ENCODE measurements at places on chromosomes 5 and 9.

DNA sequence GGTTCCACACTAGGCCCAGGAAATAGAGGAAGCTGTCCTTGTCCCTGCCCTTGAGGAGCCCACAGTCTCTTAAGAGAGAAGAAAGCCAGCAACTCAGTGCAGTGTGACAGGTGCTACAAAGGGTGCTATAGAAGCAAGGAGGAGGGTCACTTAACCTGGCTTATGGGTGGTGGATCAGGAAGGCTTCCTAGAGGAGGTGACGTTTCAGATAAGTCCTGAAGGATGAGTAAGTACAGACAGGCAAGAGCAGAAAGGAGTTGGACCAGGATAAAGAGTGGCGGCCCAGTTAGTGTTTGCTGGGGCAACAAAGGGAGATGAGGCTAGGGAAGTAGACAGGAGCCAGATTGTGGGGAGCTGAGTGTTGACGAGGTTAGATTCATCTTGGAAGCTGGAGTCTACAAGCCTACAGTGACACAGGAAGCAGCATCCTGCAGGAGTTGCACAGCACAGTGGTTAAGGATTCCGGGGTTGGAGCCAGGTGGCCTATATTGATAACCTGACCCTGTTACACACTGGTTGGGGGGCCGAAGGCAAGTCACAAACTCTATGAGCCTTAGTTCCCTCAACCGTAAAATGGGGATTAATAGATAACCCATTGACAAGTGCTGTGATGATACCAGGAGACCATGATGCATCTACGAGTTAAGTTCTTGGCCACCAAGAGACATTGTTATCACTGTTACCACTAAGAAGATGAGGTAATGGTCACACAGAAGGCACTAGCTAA lies 5.4 kb upstream of the LHX6 start:
- DNase-seq, result no peak

DNA sequence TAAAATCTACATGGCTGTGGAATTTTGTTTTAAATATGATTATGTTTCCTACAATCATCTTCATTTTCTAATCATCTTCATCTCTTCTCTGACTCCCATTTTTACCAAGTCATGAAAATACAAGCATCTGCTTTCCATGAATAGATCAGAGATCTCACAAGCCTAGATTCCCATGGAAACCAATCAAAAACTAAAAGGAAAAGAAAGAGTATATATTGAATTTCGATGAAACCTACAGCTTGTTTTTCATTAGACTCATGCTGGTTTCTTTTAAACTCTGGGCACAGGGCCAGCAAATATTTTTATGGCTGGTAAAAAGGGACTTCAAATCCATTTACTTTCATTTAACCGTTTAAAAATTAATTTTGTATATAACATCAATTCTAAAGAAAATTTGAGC lies 51.2 kb downstream of the INVS start:
- no peak for DNase-seq

- no peak for DNase-seq
These were observed 24.8 kb downstream of the FLT4 start for GRCh38 chr5:180624587-180624986.

GRCh38 chr9:114207034-114207810 lies 51.9 kb downstream of the COL27A1 start:
- no peak for DNase-seq

DNA sequence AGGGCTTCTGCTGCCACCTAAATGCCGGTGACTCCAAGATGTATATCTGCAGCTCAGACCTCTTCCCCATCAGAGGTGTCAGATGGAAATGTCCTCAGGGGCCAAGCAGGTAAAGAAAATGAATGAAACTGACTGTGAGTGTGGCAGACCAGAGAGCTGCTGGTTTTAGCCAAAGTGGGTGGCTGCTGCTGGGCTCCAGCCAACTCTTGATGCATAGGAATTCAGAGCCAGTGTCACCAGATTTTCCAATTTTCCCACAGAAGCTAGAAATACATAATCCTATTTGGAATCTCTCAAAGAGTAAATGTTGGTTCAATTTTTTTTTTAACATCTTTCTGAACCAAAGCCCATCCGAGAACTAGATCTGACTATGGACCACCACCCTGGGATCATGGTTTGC lies 161.2 kb upstream of the SPRY4 start:
- no peak for DNase-seq

DNA sequence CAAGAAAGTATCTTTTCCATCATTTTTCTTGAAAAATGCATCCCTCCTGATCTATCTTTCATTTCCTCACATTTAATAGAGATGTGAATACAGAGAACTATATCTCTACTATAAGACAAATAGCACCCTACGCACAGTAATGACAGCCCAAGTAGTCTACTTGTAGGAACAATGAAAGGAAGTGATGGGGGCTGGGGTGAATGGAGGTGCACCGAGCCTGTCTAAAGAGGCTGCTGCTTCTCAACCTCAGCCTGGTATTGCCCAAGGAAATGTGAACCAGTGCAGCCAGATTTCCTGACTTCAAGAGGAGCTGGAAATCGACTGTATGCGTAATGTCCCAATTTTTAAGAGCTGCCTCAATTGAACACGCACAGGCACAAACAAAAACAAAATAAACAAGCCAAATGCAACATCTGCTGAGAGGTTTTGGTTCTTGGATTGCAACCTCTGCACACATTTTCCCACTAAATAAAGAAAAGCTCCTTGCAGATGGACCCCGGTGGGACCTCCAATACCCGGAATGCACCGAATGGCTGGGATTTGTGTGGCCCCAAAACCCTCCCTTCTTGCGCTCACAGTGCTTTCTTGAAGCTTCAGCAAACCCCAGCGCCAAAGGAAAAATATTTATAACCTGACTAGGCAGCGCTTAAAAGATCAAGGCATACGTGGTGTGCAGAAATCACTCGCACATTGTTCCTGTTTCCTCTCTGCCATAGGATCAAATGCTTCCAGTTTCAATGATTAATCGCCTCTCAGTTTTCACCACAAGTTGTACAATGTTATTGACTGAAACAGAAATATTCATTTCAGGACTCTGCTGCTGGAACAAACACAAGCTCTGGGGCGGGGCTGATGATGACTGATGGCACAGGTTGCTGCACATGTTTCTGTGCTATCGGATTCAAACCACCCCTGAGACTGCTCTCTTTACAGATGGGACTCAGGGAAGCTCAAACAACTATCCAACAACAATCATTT lies 68.3 kb downstream of the KCNIP1 start:
- no peak for DNase-seq

DNA sequence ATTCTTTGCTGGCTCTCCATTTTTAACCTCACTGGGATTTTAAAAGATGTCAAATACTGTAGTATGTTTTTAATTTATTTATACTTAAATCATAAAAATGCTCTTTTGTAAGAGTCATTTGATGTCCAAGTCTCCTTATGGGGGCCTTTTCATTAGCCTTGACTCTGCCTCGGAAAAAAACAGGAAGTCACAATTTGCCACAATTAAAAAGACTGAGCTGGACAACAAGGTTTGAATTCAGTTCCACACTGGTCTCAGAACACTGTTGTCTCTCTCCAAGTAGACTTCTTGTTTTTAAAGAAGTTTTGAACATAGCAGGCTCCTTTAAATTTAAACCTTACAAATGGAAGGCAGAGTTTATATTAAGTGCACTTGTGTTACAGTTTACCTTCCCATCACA lies 444.2 kb downstream of the ACTL7B start:
- no peak for DNase-seq

GRCh38 chr9:115815786-115816185 lies 337.8 kb upstream of the PAPPA start:
- no peak for DNase-seq

- DNase-seq, result no peak
These were observed 5.2 kb upstream of the FCN2 start for GRCh38 chr9:134875371-134875770.

DNA sequence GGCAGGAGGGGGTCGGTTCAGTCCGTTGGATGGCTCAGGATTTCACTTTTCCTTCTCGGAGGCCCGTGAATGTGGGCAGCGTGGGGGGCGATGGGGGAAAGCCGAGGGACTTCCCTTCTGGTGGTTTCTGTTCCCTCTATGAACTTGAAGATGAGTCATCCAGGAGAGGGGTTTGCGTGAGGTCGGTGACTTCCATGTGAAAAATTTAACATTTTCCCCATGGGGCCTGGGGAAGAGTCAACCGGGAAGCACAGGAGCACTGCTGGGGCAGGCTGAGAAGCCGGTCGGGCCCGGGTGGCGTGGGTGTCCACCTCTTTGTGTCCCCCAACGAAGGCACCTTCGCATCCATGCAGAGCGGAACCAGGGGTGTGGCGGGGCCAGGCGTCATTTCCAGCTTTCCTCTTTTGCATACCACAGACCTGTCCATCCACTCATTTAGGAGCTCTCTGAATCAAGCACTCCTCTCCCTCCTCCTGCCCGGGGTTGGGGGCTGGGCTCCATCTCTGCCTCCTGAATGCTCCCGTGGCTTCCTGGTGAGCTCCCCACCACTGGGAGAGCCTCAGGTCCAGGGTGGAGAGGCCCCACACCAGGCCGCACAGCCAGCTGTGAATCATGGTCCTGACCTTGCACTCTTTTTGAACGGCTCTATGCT lies 68.4 kb downstream of the ANKRD33B start:
- DNase-seq, result no peak

- DNase-seq, result no peak
These were observed 15.3 kb downstream of the FAM169A start for GRCh38 chr5:74850789-74851425.

GRCh38 chr9:92760494-92760893 lies 4.1 kb downstream of the BICD2 start:
- DNase-seq, result no peak

GRCh38 chr9:18077941-18078678 lies 395.8 kb upstream of the ADAMTSL1 start:
- no peak for DNase-seq

- no peak for DNase-seq
These were observed 139.0 kb downstream of the FOCAD start for GRCh38 chr9:20823051-20823450.

GRCh38 chr5:55868846-55869245 lies 17.7 kb downstream of the IL31RA start:
- no peak for DNase-seq

DNA sequence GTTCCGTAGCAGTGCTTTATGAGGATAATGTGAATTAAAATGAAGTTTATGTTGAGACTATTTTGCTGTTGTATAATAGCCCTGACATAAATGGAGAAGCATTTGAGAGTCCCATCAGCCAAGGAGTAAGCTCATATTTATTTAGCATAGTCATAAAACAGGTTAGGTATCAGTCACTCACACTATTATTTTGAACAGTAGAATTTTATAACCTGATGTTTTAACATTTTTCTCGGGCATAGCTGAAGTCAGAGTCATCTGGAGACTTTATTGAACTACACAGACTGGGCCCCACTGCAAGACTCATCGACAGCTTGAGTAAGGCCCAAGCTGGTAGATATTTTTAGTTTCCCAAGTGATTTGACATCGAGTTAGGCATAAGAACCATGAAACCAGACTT lies 620.3 kb upstream of the WWC1 start:
- DNase-seq, result no peak

- no peak for DNase-seq
These were observed 1078.3 kb upstream of the DMAC1 start for GRCh38 chr9:8877753-8878494.

DNA sequence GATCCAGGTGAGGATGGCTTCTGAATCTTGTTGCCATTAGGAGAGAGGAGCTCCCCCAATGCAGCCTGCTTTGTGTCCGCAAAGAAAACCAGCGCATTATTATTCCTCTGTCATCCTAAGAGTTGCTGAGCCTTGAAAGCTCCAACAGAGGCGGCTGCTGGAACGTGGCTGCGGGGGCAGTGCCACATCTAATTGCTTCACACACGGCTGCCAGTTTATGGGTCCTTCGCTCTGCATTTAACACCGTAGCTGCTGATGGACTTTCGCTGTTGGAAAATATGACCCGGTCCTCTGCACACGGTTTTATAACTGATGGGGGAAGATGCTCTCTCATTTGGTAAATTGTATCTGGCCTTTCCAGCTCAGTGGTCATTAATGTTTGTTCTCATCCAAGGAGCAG lies 38.0 kb downstream of the ZNF622 start:
- DNase-seq, result no peak
